ENCODE measurements at places on chromosomes 7 and 10.
A peak's percentile ranks its signal among the peaks of the same experiment; 100 is the strongest.

- peak; percentile 93 for DNase-seq
Measured at GRCh38 chr7:116511552-116512519, 12.3 kb downstream of the CAV2 start.

DNA sequence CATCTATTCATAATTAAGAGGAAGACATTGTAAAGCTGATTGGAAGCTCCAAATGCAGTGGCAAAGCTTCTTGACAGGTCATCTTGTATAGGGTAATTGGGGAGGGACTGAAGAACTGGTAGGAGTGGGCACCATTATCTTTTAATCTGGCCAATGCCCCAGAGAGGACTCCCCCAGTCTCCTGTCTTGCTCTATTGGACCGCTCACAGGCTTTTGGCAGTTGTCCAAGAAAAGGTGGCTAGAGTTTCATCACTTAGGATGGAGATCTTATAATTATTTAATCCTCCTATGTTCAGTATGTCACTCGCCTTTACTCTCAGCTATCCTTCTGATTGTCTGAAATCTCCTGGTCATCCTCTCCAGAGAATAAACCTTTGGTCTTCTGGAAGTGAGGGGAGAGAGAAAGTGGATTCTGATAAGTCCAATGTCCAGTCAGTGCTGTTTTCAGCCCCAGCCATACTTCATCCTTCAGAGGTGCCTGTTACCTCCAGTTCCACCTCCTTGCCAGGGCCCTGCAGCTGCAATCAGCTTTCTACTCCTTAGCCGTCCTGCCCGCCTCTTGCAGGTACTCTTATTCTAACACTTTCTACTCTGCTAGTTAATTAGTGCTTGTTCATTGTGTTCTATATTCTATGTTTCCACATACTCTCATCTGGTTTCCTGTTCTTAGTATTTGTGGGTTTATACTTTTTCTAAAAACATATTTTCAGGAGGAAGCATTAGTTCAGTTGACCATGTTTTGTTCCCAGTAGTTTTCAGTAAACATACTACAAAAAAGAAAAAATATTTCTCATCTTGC, 241.6 kb downstream of the NSUN6 start:
- no peak for DNase-seq

DNA sequence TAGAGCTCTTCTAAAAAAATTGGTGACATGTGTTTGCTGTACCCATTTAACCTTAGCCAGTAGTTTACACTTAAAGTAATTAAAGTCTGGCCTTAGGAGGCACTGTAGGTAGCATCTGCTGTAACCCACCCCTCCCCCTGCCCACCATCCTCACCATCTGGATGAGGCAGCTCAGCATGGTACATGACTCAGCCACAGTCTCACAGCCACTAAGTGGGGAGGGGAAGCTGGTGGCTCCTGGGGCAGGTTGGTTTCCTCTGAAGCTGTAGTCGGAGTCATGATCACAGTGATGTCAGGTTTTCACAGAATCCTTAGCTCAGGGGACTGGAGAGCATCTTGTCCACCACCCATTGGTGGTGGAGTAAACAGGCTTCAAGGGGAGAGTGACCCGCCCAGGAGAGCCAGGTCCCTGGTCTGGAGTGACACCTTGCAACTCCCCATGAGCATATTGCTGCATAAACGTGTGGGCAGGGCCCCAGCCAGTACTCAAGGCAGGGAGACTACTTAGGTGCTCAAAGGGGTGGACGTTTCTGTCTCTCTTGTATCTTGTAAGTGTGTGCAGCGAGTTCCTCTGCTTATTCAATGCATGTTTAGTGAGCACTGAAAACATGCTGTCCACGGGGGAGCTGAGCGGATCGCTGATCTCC, 125.9 kb downstream of the GRK5 start:
- peak; percentile 51 for DNase-seq

- DNase-seq, result no peak
Measured at GRCh38 chr10:79255007-79255507, 92.2 kb upstream of the PPIF start.

DNA sequence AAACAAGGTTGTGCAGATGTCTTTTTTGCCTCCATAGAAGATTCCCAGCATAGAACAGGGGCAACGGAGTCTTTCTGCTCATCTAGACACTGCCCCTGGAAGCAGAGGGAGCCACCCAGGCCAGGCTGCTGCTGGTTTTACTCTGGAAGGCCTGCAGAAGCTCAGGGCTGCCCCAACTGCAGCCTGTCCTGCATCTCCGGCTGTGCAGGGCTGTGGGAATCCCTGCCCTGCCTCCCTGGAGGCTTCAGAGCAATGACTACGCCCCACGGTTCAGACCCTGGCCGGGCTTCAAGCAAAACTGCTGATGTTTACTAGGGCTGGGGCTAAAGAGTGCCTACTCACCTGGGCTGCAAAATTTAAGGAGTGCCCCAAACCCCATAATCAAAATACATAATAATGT, 43.9 kb downstream of the GHRHR start:
- no peak for DNase-seq

All from foreskin keratinocyte (primary cell).